ENCODE measurements at places on chromosomes 4 and X. TPM values are rescaled to one million over a fixed set of nuclear protein-coding genes. Genes with fewer than 3 reads are reported as not detected.

GRCh38 chr4:99536848-99537247 lies 26.0 kb downstream of the C4orf17 start:
- no peak for DNase-seq

DNA sequence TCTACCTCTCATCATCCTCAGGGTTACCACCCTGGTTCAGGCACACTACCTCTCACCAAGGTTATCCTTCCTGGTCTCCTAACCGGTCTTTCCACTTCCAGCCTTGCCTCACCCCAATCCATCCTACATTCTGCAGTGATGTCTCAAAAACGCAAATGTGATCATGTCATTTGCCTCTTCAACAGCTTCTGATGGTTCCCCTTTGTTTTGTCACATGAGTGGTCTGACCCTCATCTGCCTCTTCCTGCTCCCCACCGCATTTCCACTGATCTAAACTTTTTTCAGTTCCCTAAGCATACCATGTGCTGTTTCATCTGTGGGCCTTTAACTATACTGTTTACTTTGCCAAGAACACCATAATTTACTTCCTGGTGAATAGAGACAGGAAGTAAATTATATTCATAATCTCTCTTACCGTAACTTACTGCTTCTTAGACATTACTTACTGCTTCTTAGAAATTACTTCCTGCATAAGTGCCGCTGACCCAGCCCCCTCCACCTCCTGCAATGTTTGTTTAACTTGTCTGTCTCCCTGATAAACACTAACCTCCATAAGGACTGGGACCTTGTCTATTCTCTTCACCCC lies 27.1 kb upstream of the NSUN7 start:
- DNase-seq = no peak

The GABRB1 gene
- 1.7 TPM for total RNA-seq

The SCFD2 gene
- 16.2 TPM for total RNA-seq

The ASB5 gene
- total RNA-seq = 0.12 TPM

DNA sequence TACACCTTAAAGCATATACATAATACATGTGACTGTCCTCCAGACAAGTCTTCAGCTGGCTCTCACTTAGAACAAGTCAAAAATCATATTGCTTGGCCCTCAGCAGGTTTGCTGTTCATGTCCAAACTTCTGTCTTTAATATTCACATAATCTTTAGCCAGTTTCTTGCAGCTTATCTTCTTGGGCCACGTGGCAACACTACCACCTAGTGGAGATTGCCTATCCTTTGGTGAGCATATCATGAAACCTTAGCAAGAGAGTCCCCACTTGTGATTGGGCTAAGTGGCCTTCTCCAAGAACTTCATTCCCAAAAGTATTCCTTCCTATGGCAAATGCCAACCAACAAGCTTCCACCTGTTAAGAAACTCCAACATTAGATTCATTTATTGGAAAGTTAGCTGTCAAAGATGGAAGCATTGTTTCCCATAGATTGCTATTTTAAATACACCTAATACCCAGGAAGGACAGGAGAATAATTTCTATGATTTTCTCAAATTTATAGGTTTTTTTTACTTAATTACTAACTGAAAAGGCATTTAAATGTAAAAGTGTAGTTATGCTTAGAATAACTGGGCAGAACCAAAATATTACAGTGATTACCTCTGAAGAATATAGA lies 231.9 kb upstream of the INTU start:
- DNase-seq = peak; percentile 55

GRCh38 chrX:134622056-134622812 lies 36.0 kb downstream of the PLAC1 start:
- DNase-seq = peak; percentile 73

DNA sequence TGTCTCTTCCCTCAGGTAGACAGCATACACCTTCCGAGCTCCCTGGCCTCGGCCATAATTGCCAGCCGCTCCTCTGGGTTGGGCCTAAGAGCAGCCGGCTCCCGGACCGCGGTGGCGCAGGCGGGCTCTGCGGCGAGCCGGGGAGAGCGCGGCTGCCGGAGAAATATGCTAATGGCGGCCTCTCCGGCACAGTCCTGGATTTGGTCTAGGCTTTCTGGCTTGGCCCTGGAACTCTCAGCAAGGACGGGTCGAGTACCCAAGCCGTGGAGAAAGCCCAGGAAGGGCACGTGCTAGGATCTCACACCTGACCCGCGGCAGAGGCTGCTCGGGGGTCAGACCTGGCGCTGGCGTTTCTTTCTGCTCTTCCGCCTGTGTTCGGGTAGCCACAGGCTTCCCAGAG lies 18.6 kb upstream of the ZIC3 start:
- DNase-seq = no peak

- DNase-seq = no peak
Observed at GRCh38 chr4:135412213-135412612, 1210.6 kb upstream of the PABPC4L start.

DNA sequence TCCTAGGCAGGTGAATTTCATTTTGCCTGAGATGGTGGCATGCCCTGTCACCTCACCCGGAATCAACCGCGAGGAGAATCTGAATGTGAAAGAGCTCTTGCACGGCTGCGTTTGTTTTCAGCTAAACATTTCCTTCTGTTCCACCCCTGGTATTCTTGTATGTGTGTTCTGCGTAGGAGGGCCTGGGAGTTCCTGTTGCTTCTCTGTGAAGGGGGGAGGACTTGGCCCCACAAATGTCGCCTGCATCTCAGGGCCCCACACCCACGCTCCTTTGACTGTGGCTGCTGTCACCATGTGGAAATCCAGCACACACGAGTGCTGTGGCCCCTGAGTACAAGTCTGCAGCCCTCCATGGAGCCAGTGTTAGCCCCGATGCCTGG lies 45.8 kb upstream of the CLCN4 start:
- no peak for DNase-seq

- DNase-seq = no peak
Observed at GRCh38 chrX:56782352-56782751, 53.3 kb downstream of the NBDY start.

DNA sequence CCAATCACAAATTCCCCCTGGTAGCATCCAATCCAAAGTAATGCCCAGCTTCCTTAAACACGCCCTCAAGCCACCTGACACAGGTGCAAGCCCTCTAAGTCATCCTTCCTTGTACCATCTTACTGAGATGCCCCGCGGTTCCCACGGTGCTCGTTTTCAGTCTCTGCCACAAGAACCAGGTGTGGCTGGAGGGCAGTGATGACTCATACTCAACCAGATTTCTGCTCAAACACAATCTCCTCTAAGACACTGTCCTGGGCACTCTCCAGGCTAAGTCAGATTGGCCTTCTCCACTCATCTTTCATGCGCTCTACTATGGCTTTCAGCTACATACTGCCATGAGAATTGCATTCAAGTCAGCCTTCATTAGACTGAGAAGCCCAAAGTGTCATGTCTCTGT lies 3.5 kb downstream of the SH3KBP1 start:
- peak; percentile 37 for DNase-seq

- DNase-seq = no peak
Observed at GRCh38 chr4:4320528-4320927, 30.5 kb downstream of the ZBTB49 start.

The CXCL8 gene
- total RNA-seq = not detected

GRCh38 chr4:113844369-113844768 lies 82.8 kb upstream of the CAMK2D start:
- no peak for DNase-seq

The DMD gene
- total RNA-seq = 17.6 TPM

The PABPC4L gene
- 7.8 TPM for total RNA-seq

GRCh38 chr4:151933122-151933827 lies 172.5 kb upstream of the GATB start:
- no peak for DNase-seq

The FAM114A1 gene
- 85.3 TPM for total RNA-seq

GRCh38 chr4:152209772-152210493 lies 326.0 kb downstream of the FBXW7 start:
- no peak for DNase-seq

The VCX3A gene
- total RNA-seq = not detected

GRCh38 chr4:134343656-134344055 lies 142.1 kb upstream of the PABPC4L start:
- no peak for DNase-seq

- peak; percentile 92 for DNase-seq
Observed at GRCh38 chrX:65677954-65678469, 10.6 kb downstream of the MSN start.

The KIAA1210 gene
- 0.10 TPM for total RNA-seq

The MAGED4 gene
- 6.9 TPM for total RNA-seq

The BRS3 gene
- total RNA-seq = not detected

- DNase-seq = no peak
Observed at GRCh38 chr4:52852711-52853110, 9.4 kb upstream of the RASL11B start.

The LRCH2 gene
- total RNA-seq = 2.8 TPM

GRCh38 chrX:119062750-119063374 lies 9.9 kb upstream of the CT47C1 start:
- no peak for DNase-seq

The SYTL4 gene
- total RNA-seq = 5.7 TPM

The MCF2 gene
- total RNA-seq = not detected

DNA sequence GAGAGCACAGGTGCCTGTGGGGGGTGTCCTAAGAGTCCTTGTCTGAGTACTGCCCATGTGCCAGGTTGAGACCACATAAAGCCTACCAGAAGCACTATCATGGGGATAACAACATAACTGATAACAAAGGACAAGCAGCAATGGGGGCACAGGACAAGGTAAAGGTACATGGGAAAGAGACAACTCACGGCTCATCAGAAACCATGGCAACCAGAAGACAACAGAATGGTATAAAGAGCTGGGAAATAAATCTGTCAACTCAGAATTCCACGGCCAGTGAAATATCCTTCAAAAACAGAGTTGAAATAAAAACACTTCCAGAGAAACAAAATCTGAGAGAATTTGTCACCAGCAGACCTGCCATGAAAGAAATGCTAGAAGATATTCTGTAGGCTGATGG lies 20.0 kb downstream of the CENPU start:
- DNase-seq = no peak

The DCX gene
- not detected for total RNA-seq

GRCh38 chr4:6338175-6338950 lies 68.7 kb downstream of the WFS1 start:
- no peak for DNase-seq

DNA sequence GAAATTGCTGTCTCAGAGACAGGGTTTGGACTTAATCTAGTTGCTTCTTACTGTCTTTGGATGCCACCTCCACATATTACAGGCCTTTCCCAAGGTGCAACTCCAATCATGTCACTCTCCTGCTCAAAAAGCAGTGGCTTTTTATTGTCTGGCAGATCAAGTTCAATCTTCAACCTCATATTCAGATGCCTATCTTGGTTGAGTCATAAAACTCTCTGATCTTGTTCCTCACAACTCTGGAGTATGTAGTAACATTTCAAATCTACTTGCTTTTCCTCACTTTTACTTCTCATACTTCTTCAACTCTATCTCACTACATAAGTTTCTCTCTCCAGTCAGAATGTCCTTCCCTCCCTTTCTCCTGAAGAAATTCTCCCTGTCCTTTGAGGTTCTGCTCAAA lies 180.6 kb downstream of the VSIG4 start:
- no peak for DNase-seq

DNA sequence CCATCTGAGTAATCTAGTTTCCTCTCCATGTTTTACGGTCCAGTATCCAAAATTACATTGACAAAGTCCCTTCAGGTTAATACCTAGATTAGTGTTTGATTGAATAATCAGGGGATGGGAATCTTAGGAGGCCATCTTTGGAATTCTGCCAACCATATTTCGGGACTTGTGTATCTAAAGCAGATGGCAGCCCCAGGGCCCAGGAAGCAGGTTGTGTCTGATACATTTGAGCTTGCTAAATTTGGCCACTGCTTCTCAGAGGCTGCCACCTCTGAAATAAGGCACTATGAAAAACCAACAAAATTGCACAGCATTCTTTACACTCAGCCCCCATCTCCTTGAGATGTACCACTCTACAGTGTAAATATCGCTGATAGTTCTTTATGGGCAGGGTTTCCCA lies 102.1 kb downstream of the ASB9 start:
- DNase-seq = no peak

DNA sequence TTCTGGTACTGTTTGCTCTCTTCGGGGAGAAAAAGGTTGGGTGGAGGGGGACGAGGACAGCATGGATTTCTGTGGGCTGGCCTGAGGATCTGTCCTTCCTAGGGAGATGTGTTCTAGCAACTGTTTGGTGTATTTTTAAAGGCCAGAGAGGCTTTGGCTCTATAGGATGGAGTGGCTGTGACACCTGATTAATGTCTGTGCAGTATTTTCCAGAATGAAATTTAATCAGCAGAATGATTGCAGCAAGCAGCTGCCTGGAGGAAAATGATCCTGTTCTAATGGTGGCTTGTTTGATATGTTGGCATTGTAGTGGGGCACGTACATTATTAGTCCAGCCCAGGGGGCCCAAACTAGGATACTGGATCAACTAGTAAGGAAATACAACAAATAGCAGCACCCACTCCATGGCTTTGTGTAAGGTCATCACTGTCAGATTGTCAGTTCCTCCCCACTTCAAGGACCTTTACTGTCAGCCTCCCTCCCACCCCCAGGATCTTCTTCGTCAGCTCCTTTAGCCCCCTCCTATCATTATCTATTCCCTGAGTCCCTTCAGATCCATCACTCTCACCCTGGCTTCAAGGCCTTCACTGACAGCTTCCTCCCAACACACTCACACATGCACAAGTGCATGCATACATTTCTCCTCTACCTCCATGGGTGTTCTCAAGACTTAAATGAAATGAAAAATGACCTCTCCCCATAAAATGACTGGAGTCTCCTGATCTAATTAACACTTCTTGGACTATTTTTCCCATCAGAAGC lies 10.4 kb upstream of the TMEM255A start:
- DNase-seq = no peak

The TMEM255A gene
- 4.6 TPM for total RNA-seq

DNA sequence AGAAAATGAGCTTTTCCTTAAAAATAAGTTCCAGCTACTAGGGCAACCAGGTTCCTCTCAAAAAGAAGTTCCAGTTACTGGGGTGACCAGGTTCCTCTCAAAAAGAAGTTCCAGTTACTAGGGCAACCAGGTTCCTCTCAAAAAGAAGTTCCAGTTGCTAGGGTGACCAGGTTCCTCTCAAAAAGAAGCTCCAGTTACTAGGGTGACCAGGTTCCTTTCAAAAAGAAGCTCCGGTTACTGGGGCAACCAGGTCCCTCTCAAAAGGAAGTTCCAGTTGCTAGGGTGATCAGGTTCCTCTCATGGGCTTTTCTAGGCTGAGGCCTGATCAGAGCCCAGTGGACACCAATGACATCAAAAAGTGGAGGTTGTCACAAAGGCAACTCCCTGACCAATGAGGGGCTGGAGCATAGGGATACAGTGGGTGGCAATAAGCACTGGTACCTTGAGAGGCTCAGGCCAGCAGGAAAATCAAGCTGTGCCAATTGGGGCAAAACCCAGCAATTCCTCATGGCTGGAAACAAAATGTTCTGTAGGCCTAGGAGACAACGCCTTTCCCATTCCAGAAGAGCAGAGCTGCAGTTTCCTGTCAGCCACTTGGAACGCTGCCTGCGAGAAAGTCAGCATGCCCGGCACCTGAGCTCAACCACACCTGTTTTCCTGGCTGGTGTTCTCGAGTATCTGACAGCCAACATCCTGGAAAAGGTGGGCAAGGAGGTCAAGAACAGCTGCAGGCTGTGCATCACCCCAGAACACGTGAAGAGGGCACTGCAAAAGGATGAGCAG lies 12.3 kb upstream of the SYTL5 start:
- peak; percentile 18 for DNase-seq
